ENCODE measurements at places on chromosomes 12 and 14.

DNA sequence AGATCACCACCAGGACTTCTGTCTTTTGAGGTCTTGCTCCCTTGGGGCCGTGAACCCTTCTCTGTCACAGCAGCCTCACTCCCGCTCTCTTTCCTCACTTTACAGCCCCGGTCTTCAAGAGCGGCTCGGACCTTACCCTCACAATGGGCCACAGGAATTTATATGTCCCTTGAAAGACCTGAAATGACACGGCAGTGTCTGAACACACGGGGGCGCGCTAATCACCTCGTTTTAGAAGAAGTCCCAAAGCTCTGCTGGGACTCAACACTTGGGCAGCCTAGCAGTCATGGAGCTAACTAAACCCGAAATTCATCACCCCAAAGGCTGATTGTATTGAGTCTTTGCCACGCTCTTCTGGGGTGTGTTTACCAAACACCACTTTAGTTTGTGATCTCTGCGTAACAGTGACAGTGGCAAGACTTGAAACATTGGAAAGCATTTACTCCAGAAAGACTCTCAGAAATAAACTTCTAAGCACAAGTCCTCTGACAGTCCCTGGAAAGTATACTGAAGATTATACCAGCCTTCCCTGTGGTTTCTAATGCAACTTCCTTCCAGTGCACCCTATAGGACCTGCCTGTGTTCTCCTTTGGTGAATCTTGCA, 29.0 kb downstream of the SERPINA11 start:
- DNase-seq, result no peak

GRCh38 chr12:25958428-25959070, at the start of gene RASSF8:
RASSF8 (plus strand) TSS chr12:25958682; CDS start chr12:26055344, 96,662 bp downstream.
- DNase-seq, result peak; percentile 2

DNA sequence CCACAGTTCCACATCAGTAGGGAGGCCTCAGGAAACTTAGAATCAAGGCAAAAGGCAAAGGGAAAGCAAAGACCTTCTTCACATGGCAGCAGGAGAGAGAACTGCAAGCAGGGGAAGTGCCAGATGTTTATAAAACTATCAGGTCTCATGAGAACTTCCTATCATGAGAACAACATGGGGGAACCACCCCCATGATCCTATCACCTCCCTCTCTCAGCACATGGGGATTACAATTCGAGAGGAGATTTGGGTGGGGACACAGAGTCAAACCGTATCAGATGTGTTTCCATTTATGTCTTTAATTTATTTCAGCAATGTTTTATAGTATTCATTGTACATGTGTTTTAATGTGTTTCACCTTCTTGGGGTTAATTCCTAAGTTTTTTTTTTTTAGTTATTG, 25.8 kb downstream of the METAP2 start:
- DNase-seq, result no peak

DNA sequence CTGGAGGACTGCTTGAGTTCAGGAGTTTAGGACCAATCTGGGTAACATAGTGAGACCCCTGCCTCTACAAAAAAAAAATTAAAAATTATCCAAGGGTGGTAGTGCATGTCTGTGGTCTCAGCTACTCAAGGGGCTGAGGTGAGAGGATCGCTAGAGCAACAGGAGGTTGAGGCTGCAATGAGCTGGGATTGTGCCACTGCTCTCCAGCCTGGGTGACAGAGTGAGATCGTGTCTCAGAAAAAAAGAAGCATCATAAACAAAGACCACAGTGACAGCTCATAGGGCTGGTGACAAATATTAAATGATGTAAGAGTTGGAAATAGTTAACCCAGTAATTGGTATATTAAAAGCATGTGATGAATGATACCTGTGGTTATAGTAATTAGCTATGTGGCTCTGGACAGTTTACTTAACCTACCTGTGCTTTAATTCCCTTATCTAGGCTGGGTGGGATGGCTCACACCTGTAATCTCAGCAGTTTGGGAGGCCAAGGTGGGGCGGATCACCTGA, 68.0 kb downstream of the GSC start:
- DNase-seq, result no peak

DNA sequence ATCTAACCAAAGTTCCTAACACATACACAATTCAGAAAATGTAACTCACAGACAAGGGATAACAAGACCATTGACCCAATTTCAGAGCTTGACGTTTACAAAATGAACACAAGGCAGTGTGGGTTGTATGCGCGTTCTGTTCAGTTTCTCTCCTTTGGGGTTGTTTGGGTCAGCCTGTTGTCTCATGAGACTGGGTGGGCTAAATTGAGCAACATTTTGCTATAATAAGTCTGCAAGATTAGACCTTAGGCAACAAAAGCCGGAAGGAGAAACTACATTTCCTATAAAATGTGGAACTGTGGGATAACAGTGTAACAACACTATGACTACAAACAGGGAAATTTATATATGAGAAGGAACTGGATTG, 18.8 kb upstream of the LTA4H start:
- DNase-seq, result no peak

DNA sequence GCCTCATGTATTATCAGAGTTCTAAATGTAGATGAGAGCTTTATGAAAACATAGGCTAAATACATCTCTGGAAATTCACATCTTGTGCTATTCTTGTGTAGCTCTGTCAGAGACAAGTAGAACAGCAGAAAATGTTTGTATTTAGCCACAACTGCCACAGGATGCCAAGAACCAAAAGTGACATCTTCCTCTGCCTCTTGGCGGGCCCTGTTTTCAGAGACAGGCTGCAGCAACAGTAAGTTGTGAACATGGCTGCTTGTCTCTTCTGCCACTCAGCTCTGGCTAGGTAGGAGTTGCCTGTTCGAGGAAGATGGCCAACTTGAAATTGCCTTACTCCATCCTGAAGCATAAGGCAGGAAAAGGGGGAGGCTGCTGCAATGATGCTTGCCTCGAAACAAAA, 30.4 kb downstream of the SETD3 start:
- no peak for DNase-seq

DNA sequence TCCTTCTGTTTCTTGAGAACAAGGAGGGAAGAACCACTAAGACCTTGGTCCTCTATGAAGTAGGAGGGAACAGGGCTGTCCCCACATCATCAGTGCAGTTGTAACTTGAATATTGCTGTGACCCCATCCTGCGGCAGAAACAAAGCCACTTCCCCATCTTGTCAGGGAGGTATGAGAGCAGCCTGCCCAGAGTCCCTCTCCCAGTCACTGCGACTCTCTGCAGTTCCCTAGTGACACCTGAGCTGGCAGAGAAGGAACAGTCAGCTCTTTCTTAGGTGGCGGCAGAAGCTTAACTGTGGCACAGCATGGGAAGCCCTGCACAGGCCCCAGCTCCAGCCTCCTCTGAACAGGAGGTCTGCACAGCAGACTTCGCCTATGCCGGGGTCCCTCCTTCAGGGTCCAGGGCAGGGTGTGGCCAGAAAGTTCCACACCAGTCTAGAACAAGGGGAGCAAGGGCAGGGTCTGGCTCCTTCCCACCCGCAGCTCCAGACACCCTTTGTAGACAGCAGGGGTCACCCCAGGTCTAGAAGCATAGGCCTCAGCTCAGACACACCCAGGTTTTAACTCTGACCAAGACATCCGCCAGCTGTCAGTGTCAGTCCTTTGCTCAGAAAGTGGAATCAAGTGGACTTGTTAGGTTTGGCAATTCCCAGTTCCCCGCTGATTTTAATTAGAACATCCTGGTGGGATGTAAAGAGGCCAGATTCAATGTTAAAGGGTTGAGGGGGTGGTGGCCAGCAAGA, 36.8 kb downstream of the DEGS2 start:
- DNase-seq, result no peak

GRCh38 chr12:93823616-93824391, 146.6 kb downstream of the CRADD start:
- no peak for DNase-seq

GRCh38 chr12:26748741-26749431, 84.1 kb downstream of the ITPR2 start:
- DNase-seq, result no peak

DNA sequence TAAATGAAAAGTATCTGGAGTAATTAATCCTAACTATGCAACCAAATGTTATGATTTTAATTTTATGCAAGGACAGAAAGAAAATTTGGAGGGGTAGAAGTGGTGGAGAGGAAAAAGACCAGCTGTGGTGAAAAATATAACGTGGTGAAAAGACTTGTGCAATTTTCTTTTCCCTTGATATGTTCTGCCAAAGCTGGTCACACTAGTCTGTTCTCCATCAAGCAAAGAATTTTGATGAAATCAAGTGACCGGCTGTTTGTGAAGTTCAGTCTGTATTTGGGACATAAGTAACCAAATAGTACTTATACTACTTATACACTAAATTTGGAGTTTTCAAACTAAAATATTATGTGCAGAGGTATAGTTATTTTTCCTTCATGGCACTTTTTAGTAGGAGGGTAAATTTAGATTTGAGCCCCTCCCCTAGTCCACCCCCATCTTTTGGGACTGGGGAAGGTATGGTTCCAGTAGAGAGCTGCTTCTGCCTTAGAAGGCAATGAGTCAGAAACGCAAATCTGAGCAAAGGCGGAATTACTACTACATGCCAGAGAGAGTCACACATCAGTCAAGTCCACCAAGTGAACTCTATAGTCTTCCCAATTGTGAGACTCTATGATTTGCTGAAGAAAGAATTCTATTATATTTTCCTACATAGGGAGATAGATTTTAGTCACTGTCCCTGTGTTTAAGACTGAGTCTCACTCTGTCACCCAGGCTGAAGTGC, 229.7 kb downstream of the SLC25A21 start:
- no peak for DNase-seq

DNA sequence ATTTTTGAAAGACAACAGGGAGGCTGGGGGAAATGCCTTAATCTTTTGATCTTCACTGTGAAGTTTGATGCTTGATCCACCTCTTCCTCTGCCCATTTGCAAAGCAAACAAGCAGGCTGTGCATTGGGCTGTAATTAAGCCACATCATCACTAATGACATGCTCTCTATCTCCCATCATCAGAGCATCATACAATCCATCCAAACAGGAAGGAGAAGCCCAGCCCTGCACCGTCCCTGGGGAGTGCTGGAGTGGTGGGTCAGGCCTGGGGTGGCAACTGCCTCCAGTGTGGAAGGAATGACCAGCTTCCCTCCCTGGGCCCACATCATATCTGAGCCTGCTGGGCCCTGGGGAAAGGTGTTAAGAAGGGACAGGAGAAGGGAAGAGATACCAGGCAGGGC, 6.9 kb upstream of the KRT74 start:
- DNase-seq, result no peak

GRCh38 chr12:87094356-87094755, 838.2 kb upstream of the MGAT4C start:
- no peak for DNase-seq

- no peak for DNase-seq
Observed at GRCh38 chr12:132720606-132721345, 10.1 kb downstream of the PGAM5 start.

DNA sequence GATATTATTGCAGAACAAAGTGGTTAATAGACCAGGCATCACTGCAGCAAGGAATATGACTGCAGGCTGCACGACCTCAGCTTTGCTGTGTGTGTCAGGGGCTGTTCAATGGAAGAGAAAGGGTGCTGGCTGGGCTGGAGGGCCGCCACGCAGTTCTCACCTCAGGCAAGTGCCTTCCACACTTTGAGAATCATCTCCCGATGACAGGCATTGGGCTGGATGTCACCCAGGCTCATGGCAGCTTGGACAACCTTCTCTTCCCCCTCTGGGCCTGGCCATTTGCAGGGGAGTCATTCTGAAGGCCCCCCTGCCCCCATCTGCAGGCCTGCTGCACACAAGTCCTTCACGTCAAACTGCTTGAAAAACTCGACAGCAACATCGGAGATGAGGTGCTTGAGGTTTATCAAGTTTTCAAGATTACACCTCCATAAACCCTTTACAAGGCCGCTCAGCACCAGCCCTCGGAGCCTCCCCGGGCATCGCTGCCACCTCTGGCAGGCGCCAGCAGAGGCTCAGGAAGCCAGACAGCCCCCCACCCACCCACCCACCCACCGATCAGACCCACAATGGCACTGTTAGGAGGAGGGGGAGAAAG, 165.9 kb upstream of the GSC start:
- DNase-seq, result no peak

- no peak for DNase-seq
Observed at GRCh38 chr12:118984161-118984943, 3.0 kb downstream of the SRRM4 start.

All from CMK (cell line).